ENCODE measurements at places on chromosomes 5 and 9. TPM values are rescaled to one million over a fixed set of nuclear protein-coding genes. Genes with fewer than 3 reads are reported as not detected.

DNA sequence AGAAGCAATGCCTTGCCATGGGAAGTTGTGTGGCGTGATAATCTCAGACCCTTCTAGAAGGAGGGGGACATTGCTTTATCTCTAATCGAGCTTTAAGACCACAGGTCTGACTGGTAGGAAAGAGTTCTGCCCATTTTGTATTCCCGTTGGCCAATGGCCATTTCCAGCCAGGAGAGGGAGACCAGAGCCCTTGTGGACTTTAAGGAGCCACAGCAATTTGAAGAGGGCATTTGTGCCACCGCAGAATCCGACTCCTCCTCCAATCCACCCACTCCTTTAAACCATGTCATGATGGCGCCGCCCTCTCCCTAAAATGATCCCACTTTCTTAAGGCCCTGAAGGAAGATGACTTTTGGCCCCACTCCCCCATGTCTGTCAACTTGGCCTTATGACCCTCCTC lies 560.5 kb upstream of the ADAMTS16 start:
- DNase-seq = no peak

COL23A1 gene
- not detected for total RNA-seq

DNA sequence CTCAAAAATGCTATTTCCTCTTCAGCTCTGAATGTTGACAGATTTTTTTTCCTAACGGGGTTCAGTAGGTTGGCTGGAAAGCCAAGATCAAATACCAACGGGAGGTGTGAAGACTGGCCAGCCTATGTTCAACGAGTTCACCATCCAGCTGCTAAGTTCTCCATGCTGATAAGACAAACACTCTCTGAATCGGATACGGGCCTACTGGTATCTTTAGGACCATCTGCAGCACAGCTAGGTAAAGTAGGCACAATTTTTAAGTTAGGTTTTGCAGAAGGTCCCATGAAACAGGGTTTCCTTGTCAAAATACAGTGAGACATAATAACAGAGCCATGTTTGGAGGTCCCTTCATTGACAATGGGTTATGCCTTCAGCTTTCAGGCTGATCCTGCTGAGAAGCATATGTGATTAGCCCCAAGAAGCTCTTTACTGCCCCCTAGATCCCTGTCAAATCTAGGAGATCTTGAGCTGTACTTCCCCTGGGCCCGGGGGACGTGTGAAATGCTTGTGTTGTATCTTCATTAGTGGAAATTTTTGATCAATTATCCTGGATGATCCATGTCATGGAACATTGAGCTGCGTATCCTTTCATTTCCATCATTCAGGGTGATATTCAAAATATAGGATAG lies 60.6 kb downstream of the PGM5 start:
- no peak for DNase-seq

SPINK6 gene
- not detected for total RNA-seq
